ENCODE measurements at places on chromosomes 3 and 15. TPM values are rescaled to one million over a fixed set of nuclear protein-coding genes. Genes with fewer than 3 reads are reported as not detected.

The TGM4 gene
- 1.3 TPM for total RNA-seq

The BUB1B gene
- total RNA-seq, result 45.9 TPM

The POMGNT2 gene
- total RNA-seq, result 14.2 TPM

The HRG gene
- total RNA-seq, result not detected

The PPP1R2 gene
- 30.5 TPM for total RNA-seq

The IL17RB gene
- total RNA-seq, result not detected

Measured in foreskin keratinocyte (primary cell).